ENCODE measurements at places on chromosomes 1 and 21.

GRCh38 chr21:34590520-34590919 is 24.4 kb downstream of the RCAN1 start:
- DNase-seq = no peak

GRCh38 chr21:15301014-15301413 is 236.2 kb upstream of the NRIP1 start:
- DNase-seq = no peak

DNA sequence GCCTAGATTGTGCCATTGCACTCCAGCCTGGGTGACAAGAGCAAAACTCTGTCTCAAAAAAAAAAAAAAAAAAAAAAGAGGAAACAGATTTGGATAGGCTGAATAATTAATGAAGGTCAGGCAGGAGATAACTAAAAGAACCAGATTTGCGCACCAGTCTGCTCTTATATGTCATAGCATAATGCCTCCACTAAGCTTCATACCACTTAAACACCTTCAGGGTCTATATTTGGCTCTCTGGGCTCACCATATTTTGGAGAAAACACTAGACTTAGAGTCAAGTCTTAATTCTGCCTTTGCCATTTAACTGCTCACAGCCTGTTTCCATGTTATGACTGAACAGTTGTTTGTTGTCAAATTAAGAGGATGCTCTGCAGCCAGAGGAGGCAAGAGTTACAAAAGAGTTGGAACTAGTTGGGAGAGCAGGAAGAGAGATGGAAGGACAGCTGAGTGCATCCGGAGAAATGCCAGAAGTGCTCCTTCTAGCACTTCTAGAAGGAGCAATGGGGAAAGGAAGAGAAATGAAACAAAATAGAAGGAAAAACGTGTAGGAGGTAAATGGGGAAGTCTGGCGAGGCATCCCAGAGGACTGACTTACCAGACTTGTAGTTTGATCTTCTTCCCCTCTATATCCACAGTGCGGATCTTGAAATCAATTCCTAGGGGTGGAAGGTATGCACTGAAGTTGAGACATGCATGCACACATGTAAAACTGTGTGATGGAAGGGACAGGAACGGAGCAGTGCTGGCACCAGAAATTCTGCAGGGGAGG is 1.8 kb downstream of the RAB13 start:
- no peak for DNase-seq

GRCh38 chr1:100053119-100053518 is 79.6 kb downstream of the SASS6 start:
- DNase-seq = no peak

- no peak for DNase-seq
Observed at GRCh38 chr21:21283810-21284209, 285.6 kb downstream of the NCAM2 start.

DNA sequence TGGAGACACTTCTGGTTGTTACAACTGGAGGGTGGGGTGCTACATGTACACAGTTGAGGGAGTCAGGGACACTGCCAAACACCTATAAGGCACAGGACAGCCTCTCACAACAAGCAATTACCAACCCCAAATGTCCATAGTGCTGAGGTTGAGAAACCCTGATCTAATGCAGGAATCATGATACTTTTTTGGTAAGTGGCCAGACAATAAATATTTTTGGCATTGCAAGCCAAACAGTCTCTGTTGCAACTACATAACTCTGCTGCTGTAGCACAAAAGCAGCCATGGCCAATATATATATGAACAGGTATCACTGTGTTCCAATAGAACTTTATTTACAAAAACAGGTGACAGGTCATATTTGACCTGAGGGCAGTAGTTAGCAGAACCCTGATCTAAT is 177.5 kb downstream of the ASTN1 start:
- DNase-seq = no peak

DNA sequence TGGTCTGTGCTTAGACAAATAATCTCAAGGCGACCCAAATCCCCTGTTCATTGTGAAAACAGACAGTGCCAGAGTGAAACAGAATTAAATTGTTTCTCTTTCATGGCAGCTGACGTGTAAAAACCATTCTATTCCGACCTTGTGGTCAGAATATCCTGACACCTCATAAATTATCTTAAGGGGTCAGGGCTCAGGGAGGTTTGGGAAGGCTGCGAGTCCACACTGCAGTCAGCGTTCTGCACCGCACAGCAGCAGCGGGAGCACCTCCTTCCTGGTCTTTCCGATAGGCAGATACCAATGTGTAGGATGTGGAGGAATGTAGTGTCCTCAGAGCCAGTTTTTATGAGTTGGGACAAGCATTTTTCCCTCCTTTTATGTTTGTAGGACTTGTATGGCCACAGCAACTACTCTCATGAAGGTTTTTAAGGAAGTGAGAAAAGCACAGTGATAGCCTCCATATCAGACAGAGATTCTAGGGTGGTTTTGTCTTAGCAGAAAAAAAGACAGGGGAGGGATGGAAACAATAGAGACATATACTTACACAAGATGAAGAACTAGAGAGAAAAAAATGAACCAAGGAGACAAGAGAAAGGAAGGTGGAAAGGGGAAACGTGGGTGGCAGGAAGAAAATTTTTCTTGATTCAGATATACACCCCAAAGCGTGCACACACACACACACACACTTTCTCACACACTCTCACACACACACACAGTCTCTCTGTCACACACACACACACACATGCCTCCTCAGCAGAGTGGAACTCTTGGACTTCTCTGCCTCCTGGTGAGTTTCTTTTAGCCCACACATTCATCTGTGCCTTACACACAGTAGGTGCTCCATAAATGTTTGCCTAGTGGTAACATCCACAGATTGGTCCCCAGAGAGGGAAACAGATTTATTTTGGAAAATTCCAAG is 68.6 kb downstream of the NTMT2 start:
- no peak for DNase-seq

- DNase-seq = no peak
Observed at GRCh38 chr1:64107632-64108031, 95.8 kb upstream of the UBE2U start.

DNA sequence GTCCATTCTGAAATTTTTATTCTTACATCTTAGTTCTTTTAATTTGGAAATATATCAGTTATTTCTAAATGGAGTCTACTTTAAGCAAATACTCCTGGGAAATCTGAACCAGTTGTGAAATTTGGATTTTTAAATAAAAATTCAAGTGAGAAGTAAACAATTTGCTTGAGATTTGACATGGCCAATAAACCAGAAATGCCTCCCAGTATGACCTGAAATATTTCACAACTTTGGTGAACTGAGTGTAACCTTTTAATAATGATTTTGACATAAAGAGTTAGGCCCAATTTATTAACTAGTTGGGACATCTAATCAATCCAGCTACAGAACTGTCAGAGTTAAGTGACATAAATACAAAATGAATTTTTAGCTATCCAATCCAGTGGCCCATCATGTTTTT is 192.0 kb downstream of the ZC3H11B start:
- no peak for DNase-seq

DNA sequence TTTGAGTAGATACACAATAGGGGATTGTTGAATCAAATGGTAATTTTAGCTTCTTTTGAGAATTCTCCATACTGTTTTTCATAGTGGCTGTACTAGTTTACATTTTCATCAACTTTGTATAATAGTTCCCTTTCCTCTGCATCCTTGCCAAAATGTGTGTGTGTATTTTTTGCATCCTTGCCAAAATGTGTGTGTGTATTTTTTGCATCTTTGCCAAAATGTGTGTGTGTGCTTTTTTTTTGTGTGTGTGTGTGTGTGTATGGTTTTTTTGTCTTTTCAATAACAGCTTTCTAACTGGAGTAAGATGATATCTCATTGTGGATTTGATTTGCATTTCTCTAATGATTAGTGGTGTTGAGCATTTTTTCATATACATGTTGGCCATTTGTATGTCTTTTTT is 105.4 kb downstream of the ATP6V1G3 start:
- no peak for DNase-seq

GRCh38 chr21:16535102-16535422 is 805.3 kb downstream of the USP25 start:
- DNase-seq = no peak

DNA sequence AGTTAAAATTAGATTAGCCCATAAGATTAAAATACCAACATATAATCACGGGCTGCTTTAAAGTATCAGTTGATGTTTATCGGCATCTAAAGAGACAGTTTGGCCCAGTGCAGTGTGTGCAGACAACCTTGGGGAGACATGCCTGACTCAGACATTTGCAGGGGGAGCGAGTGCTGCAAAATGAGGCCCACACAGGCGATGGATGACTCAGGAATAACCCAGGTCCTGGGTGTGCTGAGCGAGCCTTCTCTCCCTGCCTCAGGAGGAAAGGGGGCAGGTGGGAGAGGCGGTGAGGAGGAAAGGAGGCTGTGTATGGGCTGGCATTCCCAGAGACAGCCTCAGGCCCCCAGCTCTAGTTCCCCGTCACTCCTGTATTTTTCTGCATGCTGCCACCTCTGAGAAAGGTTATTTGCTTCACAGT is 9.0 kb downstream of the SLC9A1 start:
- no peak for DNase-seq

DNA sequence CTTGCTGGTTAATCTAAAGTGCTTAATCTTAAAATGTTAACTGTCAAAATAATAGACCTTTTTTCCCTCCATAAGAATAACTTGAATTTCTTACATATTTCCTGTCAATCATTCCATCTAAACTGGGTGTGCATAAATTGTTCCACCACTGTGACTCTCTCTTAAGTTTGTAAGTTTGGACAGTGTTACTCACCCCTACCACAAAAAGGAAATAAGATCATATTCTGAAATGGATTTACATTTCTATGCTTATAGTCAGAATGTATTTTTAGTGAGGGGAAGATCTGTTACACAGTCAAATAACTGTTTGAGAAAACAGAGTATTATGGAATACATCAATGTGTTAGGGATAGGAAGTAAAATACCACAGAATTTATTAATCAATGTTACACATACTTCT is 109.6 kb upstream of the DPYD start:
- DNase-seq = no peak

DNA sequence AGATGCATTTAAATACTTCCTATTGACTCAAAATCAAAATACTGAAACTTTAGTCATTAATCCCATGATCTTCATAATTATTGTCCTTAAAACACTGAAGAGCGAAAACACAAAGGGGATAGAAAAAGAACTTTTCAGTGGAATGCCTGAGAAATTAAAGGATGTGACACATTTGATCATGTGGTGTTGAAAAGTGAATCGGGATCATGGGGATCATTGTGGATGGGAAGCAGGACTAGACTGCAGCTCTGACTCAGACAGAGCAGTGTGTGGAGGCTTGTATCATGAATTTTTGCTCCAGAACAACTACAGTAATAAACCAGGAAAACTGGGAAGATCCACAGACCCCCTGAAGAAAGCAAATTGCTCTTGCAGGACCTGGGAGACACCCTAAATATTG is 161.1 kb upstream of the CXADR start:
- DNase-seq = no peak

DNA sequence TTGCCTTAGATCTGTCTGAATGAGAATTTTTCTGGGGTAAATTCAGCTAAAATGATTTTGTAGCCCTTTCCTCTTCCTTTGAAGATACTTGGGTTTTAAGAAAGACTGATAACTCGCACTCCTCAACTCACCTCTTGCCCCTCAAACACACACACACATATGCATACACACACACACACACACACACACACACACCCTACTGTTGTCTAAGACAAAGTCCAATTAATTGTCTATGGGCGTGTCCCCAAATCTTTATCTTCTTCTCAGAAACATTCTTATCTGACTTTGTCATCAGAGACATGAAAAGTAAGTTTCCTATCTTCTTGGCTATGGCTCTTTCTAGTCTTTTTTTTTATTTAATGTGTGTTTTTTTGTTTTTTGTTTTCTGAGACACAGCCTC is 36.1 kb upstream of the SMYD2 start:
- DNase-seq = no peak

DNA sequence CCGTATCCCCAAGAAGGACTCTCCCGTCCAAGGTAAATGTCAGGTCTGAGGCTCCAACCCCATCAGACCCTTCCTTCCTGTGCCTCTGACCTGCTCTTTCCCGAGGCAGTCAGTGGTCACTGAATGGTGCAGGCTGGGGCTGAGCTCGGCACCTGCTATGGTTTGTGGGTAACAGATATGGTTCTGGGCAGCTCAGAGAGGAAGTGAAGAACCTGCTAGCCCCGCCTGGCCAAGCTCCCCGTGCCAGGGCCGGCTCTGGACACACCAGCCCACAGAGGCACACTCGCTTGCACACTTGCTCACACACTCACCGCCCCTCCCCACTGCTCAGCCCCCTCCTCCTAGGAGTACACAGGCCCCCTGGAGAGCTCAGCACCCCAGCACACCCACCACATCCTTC is 16.4 kb downstream of the NCMAP start:
- DNase-seq = no peak

GRCh38 chr21:39805983-39806382 is 61.0 kb downstream of the IGSF5 start:
- no peak for DNase-seq

DNA sequence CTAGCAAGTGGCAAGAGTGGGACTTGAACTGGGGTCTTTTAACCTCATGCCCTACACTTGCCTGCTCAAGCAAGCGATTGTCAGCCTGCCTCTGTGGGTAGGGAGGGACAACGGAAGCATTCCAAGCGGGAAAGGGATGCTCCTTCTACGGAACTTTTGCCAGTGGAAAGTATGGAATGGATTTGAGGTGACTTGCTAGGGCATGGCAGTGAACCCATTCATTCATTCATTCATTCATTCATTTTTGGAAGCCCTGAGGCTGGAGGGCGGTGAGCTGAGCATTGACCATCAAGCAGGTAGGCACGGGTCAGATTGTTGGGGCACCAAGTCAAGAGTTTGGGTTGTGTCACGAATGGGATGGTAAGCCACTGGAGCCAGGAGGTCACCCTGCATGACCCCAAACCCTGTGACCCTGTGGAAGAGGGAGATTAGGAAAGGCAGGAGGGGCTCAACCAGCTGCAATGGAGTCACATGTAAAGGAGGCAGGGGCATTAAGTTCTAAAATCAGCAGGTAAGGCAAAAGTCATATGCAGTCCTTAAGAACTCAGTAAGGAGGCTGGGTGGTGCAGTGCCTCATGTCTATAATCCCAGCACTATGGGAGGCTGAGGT is 11.8 kb upstream of the CITED4 start:
- no peak for DNase-seq

DNA sequence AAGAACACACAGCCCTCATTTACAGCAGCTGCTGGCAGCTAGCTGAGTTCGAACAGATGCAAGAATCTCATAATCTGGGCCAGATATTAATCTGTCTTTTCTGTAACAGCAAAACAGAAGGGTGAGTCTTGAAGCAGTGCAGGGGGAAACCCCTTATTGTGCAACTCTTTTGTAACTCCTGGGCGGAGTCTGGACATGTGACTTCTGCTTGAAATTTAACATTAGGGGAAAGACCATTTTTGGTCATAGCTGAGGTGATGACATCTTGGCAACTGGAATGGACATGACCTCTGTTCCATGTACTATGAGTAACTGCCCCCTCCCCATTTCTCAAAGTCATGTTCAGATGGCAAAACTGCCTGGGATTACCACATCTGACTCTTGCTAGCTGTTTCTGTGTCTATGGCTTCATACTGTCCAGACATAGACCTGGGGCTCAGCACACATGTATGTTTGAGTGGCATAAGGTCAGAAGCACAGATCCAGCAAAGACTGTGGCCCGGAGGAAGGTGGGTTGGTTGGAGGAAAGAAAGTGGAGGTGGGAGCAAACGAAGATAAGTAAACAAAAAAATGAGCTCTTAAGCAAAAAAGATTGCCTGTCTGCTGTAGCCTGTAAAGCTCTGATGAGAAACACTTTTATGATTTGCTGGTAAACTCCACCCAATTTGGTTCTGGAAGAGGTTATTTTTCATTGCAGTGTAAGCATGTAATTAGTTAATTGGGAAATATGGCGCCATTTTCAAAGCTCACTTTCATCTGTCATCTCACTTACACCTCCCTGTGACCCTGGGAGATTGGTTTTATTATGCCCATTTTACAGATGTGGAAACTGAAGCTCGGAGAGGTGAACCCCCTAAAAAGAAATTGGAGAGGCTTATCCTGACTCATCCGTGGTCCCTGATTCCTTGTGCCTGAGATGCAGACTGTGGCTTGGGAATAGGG is 26.1 kb downstream of the ETS2 start:
- peak; percentile 40 for DNase-seq
